ENCODE measurements at places on chromosomes 12 and 14.
A peak's percentile ranks its signal among the peaks of the same experiment; 100 is the strongest.

- no peak for DNase-seq
Measured at GRCh38 chr14:59199205-59199604, 10.7 kb downstream of the DAAM1 start.

- peak; percentile 87 for DNase-seq
Measured at GRCh38 chr12:46372544-46373300, at the start of gene SLC38A2. SLC38A2 (minus strand) TSS chr12:46372773; CDS start chr12:46371293, 1,480 bp downstream.

DNA sequence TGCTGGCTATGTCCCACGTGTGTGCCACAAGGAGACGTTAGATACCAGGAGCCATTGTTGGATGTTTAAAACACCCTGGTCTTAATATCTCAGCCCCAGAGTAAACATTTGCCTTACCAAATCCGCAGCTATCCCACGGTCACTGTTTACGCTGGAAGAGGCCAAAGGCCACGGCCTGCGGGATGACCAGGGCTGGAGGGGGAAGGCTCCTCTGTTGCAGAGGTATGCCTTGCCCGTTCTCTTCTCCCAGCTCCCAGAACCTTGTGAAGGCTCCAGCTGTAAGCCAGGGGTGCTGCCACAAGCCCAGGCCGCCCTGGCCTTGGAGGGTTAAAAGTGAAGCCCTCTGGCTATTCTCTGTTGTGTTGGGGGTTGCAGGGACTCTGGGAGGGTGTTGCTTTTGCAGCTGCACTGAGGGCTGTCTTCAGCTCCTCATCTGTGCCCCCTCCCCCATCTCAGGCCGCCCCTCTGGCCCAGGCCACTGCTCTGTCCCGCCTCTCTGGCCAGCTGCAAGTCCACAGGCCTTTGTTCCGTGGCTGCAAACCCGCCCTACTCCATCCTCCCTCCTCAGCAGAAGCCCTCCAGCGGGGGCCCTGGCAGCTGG lies 2.5 kb downstream of the PLEKHG3 start:
- DNase-seq: peak; percentile 73

DNA sequence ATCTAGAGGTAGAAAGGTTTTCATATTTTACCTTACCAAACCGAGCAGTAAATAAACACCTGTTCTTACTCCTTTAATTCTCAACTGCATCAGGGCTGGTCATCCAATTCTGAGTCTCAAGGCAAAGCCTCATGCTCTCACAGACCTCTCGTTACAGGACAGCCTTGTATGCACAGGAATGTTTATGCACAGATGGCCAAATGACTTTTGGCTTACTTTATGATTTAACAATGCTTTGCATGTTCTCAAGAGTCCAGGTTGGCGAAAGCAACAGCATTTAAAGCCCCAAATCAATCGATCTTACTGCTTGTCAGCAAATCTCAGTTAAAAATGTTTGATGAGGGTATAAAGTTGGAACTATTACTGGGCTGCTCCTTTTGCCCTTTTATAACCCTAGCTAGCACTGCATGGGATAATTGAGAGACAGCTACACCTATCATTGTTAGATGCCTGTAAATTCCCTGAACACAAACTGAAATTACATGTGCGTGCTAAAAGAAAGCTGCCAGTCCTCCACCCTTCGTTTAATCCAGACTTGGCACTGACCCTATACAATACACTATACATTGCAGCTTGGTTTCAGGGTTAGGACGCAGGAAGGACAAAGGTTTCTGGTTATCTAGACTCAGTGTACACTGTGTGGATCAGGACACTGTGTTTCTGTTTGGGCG lies 63.6 kb downstream of the TMCC3 start:
- peak; percentile 17 for DNase-seq

DNA sequence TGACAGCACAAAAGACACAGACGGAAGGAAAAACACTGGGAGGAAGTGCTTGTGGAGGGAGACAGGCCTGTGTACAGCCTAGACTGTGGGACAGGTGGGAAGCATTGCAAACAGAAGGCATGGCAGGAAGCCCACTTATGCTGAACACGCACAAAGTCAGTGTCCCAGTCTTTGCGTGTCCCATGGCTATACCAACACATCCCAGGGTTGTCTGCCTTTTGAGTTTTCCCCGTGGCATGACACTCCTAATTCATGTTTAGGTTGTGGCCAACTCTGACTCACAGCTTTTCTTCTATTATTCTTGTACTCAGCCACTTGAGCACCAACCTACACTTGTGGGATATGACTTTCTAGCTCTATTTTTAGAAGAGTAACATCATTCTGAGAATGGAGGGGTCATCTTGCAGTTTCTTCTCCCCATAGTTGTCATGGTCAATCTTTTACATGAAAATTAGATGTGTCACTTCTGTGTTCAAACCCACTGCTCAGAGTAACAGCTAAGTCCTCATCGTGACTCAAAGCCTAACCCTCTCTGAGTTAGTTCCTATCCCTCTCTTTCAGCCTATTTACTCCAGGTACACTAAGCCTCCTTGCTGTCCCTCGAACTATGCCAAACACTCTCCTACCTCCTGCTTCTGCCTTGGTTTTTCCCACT lies 27.5 kb upstream of the JPH4 start:
- no peak for DNase-seq

GRCh38 chr14:60346706-60347105 lies 97.7 kb downstream of the PPM1A start:
- peak; percentile 5 for DNase-seq

DNA sequence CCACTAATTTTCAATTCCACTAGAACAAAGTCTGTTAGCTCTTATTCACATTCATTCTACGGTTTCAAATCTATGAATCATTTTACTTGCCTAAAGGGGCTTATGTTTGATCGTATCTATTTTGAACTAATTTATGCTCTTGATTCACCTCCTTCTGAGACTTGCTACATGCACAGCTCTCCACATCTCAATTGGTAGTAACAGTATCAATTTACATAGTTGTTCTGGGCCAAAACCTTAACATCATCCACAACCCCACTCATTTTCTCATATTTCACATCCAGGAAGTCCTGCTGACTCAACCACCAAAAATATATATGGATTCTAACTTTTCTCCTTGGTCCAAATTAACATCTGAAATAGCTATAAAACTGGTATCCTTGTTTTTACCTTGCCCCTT lies 208.6 kb downstream of the RASSF9 start:
- DNase-seq: peak; percentile 37

- peak; percentile 51 for DNase-seq
Measured at GRCh38 chr12:131980263-131980662, 30.5 kb downstream of the EP400 start.

DNA sequence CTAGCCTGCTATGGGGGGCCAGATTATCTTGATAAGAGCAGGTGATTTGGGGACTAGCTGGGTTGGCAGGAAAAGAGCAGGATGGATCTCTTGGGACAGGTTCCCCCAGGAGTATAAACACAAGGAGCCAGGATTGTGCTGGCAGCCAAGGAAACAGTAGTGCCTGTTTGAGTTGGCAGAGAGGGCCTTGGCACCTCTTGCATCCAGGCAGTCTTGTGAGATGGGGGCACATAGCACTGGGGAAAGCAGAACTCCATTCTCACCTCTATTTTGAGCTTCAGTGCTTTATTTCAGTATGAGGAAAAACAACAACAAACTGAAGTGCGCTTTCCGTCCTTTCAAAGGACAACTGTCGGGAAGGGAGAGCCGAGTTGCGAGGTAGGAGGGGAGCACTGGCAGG lies 9.4 kb upstream of the UNC119B start:
- DNase-seq: no peak

GRCh38 chr14:59305836-59306555 lies 117.5 kb downstream of the DAAM1 start:
- peak; percentile 53 for DNase-seq

DNA sequence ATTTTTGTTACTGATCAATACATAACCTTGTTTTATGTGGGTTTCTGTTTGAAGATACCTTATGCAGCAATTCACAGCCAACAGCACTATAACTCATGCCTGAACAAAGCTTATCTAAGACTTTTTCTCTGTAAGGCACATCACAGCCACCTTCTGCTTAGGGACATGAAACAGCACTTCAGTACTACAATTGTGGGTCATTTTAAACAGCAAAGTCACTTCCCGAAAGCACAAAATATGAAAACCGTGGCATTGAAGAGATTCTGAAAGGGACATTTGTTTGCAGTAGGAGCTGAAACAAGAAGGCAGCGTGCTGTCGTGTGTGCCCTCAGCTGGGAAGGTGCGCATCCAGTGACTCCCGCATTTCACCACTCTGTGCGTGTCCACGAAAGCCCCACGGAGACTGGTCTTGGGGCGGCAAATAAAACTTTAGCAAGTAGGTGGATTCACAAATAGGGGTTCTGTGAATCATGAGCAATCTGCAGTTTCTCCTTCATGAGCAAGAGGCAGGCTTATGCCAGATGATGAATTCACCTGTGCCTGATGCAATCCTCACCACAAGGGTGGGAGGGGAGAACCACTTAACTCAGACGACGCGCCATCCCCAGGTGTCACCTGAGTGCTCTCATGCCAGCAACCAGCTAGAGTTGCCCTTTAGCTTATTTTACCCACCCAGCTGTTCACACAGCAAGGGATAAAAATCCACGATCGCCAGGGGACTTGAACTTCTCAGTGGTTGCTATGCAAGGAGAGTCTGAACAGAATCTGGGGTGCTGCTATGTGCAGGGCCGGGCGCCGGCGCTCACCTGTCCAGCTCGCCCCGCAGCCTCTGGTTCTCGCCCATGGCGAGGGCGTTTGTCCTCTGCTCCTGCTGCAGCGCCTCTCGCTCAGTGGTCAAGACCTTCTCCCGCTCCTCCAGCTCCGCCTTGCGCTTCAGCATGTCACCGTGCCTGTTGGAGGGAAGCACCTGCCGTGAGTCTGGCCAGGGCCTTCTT lies 54.9 kb upstream of the GPR68 start:
- peak; percentile 62 for DNase-seq

DNA sequence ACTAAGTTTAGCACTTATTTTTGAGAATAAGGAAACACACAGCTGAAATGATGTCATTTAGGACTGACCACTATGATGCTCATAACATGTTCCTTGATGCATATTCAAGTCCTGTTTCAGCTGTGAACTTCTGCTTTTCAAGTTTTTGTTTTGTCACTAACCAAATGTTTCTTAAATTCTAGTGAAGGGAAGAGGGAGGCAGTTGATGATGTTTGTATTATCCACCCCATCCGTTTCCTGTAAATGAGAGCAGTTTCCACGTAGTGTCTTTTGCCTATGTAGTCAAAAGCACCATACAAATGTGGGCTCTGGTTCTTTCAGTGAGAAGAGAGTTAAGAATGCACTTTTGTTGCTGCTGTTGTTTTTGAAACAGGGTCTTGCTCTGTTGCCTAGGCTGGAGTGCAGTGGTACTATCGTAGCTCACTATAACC lies 491.8 kb downstream of the PCNX1 start:
- DNase-seq: no peak

DNA sequence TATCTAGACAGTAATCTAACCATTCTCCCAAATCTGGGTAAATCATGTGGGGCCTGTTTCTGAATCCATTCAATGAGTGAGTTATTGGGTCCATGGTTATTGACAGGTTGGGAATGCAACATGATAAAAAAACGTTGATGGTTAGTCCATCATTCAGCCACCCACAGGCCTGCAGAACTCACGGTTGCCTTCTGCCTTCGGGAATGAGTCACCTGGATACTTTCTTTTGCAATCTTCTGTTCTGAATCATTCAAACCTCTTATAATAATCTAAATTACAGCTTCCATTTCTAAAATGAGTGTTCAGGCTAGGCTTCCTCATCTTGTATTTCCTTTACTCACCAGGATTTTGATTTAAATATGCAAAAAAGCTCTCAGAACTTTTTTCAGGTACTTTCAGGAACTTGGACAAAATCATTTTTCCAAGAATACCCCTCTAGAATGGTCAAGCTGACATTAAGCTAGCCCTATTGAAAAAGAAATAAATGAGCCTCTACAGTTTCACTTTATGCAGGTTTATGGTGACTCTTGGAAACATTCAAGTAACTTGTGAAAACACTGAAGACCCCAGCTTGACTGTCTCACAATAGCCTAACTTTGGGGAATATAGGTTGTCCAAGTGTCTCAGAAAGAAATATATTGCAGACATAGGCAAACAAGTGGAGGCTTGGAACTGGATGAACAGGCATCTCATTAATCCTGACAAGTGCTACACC lies 94.4 kb downstream of the KCNK10 start:
- no peak for DNase-seq

GRCh38 chr12:94265539-94265938 lies 117.2 kb downstream of the PLXNC1 start:
- DNase-seq: no peak

DNA sequence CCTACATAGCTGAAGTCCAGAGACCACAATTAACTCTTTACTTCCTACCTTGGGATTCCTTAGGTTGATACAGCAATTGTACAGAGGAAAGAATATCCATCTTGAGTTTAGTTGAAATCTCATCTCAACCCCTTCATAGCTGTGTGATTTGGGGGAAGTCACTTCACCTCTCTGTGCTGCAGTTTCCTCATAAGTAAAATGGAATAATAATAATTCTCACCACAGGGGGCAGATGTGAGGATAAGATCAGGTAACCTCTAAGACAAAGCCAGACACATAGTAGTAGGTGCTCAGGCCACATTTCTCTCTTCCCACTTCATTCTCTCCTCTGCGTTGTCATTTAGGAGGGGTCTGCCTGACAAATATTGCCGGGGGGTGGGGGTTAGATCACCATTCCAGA lies 6.7 kb downstream of the FOXN4 start:
- DNase-seq: no peak

DNA sequence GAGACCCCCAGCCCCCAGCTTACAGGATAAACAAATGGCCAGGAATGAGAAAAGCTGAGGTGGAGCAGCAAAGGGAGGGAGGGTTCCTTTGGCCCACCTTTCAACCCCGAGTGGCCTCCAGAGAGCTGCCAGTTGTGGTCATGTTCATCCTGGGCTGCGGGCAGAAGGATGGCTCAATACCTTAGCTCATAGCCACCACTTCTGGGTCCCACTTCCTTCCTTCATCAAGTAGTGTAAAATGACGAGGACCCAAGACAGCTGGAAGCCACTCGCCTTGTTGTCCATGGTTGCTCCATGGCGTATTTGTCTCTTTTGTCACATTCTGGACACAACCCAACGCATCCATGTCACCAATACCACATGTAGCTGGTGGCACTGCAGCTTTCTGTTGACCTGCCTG lies 24.2 kb downstream of the CRACR2A start:
- no peak for DNase-seq

DNA sequence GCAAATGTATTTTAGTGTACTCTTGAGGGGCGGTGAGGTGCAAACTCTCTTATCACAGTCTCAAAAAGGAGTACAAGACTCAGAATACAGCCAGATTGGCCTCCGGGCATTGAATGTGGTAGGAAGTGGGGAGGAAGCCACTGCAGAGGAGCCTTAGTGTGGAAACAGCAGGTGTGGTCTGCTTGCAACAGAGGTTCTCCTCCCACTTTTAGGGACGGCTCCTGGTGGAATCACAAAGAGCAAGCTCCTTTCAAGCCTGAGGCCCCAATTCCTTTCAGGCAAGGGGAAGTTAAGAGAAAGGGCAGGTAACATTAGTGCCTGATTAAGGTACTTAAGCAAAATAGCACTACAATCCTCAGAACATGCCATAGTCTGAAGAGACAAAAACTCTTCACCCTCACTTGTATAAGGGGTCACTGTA lies 23.7 kb upstream of the SLC2A3 start:
- DNase-seq: peak; percentile 42

Data from amniotic epithelial cell (primary cell).